SW 1271 (cell line): ENCODE measurements at places on chromosomes 3 and 15.
A peak's percentile ranks its signal among the peaks of the same experiment; 100 is the strongest.

DNA sequence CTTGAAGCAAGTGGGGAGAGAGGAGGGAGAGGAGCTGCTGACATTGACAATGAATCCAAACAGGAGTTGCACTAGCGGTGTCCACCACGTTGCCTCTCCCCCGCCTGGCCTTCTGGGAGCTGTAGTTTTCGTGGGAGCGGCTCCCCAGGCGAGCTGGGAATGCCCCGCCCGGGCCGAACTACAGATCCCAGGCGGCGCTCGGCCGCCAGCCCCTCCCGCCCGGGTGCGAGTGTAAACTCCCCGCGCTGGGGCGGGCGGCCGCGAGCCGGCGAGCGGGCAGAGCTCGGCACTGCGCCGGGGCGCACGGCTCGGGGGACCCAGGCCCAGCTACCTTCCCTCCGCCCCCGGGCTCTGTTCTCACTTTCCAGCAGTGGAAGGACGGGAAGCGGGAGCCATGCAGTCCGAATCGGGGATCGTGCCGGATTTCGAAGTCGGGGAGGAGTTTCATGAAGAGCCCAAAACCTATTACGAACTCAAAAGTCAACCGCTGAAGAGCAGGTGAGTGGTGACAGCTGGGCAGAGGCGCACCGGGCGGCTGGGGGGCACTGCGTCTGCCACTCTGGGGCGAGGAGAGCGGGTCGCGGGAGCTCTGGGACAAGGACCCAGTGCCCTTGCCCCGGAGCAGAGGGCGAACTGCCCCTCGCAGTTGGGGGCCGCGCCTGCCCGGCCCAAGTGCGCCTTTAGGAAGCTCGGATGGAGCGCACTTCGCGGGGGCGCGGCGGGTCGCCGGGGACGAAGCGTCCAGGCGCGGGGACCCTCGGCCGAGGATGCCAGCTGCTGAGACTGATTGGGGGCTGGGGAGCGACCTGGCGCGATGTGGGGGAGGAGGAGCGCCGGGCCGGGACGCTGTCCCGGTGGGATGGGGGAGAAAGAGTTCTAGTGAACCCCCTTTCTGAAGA is at the start of gene MITF:
Gene MITF, plus strand, starts transcription at position 261 of the 899 bp plus-strand sequence. Its CDS starts 134 bp downstream, at position 395.
- peak; percentile 80 for DNase-seq

- DNase-seq, result no peak
These were observed 167.0 kb downstream of the AKAP13 start for GRCh38 chr15:85547386-85547785.

- DNase-seq, result no peak
These were observed 111.3 kb downstream of the AKAP13 start for GRCh38 chr15:85491691-85492090.

- no peak for DNase-seq
These were observed 21.4 kb upstream of the SNX22 start for GRCh38 chr15:64130159-64130558.

DNA sequence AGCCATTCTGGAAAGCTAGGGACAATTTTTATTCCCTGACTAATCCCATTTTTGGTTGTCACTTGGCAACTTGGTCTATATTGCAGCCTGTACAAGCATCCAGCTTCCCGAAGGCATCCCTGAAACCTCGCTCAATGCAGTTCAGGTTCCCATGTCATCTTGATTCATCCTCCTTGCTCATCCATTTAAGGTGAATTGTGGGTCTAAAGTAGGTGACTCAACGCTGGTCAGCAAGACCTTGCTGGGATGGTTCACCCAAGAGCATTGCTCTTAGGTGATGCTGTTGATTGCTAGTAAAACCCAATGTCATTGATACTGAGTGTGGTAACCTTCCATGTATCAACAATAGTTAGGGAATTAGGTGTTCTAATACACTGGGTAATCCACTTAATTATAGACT is 13.1 kb upstream of the RAB8B start:
- DNase-seq, result no peak

DNA sequence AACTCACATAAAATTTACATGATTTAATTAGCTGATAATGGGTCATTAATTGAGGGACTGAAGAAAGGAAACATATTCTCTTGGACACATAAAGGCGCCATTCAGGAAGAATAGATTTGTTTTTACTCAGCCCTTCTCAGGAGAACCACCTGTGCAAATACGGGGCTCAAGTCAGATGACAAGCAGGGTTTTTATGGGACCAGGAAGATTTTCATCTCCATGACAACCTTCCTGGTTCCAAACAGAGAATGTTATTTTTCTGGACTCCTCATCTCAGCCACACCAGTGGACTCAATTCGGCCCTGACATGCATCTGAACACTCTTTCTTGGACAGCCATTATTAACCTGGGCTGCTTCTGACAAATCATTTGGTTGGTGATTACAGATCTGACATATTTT is 120.5 kb downstream of the PDZRN3 start:
- no peak for DNase-seq

DNA sequence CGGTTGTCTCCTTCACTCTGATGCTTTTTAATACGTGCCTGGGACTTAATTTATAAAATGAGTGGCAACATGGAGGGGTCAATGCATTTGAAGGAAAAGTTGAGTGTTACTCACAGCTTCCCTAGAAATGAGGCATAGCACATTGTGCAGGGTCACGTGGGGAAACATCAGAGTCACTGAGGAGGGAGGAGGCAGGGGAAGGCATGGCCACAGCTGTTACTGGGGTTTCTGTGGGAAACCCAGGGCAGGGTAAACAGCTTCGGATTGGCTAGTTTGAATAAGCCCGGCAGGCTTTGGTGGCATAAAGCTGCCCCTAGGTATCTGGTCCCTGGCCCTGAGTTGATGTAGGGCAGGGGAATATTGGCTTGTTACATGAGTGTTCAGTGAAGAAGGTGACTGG is 98.9 kb upstream of the ST8SIA2 start:
- no peak for DNase-seq

DNA sequence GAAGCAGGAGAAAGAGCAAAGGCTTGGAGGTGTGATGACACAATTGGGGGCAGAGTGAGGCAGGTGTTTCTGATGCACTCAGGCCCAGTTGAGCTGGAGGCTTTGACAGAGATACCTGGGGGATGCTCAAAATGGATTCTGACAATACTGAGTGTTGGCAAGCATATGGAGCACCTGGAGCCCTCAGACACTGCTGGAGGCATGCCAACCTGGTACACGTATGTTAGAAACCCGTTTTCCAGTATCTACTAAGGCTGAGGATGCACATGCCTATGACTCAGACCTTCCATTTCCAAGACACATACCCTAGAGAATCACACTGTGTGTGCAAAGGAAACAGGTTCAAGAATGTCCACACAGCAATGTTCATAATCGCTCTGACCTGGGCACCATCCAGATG is 58.7 kb downstream of the WNT7A start:
- DNase-seq, result no peak

- no peak for DNase-seq
These were observed 151.1 kb downstream of the ADAMTS17 start for GRCh38 chr15:100190675-100191074.

- no peak for DNase-seq
These were observed 400.7 kb downstream of the ROBO1 start for GRCh38 chr3:79367066-79367465.

GRCh38 chr3:155026999-155027591 is 53.0 kb upstream of the MME start:
- DNase-seq, result no peak

- no peak for DNase-seq
These were observed 31.6 kb downstream of the CDAN1 start for GRCh38 chr15:42705336-42705735.

- DNase-seq, result no peak
These were observed 962 bp downstream of the NMNAT3 start for GRCh38 chr3:139676632-139677387.

- no peak for DNase-seq
These were observed 213.1 kb upstream of the LRRFIP2 start for GRCh38 chr3:37387462-37387861.

GRCh38 chr3:53748512-53749271 is 97.5 kb downstream of the CHDH start:
- no peak for DNase-seq

DNA sequence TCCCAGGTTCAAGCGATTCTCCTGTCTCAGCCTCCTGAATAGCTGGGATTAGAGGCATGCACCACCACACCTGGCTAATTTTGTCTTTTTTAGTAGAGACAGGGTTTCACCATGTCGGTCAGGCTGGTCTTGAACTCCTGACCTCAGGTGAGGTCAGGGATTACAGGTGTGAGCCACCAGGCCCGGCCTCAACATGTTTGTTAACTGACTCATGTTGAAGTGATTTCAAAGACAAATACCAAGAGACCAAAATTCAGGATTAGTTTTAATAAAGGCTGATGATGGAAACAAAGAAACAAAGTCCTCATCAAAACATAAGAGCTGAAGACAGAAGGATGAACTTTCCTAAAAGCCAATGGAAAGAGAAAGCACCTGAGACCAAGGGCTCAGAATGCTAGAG is 36.5 kb downstream of the SLC12A6 start:
- no peak for DNase-seq

- no peak for DNase-seq
These were observed 17.1 kb downstream of the ISG20 start for GRCh38 chr15:88655800-88656488.

DNA sequence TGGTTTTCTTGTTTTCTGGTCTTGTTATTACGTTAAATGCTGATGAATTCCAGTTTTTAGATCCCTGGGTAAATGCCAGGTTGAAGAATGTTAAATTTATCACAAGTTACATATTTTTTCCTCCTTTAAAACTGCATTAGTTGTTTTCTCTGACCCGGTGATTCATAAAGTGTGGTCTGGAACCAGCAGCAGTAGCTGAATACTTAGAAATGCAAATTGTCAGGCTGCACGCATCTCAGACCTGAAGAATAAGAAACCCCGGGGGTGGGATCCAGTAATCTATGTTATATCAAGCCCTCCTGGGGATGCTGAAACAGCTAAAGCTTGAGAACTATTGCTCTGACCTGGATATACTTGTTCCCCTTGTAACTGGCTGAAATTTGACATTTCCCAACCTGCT is 69.1 kb downstream of the PEX5L start:
- DNase-seq, result no peak

- DNase-seq, result no peak
These were observed 298.4 kb downstream of the KCNH8 start for GRCh38 chr3:19446687-19447086.

DNA sequence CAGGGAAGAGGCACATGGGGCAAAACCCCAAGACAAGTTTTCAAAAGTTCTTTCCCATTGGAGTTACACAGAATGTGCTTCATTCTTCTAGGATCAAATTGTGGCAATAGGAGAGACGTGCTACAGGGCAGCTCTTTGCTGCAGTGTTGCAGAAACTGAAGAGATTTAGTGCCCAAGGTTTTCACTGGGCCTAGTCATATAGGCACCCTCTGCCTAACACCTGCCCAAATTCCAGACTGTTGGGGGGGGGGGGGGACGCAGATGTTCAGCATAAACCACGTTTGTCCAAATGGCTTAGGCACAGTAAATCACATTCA is 346.8 kb upstream of the ZNF717 start:
- DNase-seq, result no peak

GRCh38 chr3:195011231-195011834 is 259.6 kb downstream of the XXYLT1 start:
- DNase-seq, result no peak

DNA sequence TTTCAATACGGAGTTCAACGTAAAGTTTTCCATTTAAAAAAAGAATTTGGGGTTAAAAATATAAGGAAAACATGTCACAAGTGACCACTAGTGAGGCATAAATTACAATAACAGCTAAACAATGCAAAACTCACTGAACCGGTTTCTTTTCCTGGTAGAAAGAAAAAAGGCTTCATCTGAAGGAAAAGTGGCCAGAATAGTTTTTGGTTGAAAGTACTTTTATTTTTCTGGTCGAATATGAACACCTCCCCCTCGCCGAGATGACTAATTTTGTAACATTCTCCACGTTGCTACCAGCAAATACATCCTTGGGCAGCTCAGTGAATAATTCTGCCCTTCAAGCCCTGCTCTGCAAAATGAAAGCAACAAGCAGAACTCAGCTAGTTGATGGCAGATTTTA is 3.9 kb upstream of the SRGAP3 start:
- DNase-seq, result no peak

GRCh38 chr15:95622843-95623242 is 707.7 kb upstream of the NR2F2 start:
- DNase-seq, result no peak

DNA sequence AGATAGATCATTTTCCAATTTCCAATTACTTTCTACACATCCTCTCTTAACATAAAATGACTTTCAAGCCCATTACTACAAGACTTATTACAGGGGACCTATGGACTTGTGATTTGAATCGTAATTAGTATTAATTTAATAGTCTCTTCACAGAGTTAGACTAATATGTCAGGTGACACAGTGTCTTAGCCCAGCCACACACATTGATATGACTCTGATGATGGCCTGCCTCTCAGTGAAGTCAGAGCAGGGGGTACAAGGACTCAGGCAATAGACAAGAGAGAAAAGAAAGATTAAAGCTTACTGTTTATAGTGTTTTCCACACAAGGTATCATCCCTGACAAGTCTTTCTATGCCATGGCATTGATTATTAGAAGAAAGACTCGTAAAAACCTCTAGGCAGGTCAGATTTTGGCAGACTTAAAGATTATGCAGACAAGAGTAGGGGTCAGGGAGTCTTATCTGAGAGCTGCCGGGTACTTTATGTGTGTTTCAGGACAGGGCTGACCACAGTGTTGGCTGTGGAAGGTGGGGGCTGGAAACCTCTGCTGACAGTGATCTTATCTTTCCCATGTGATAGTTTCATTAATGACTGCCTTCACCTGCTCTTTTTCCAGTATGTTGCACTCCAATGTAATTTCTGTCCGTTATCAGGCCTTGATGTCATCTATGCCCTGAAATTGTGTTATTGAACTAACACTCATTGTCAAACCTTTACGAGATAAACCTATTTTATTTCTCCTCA is 50.1 kb downstream of the B3GALNT1 start:
- no peak for DNase-seq

DNA sequence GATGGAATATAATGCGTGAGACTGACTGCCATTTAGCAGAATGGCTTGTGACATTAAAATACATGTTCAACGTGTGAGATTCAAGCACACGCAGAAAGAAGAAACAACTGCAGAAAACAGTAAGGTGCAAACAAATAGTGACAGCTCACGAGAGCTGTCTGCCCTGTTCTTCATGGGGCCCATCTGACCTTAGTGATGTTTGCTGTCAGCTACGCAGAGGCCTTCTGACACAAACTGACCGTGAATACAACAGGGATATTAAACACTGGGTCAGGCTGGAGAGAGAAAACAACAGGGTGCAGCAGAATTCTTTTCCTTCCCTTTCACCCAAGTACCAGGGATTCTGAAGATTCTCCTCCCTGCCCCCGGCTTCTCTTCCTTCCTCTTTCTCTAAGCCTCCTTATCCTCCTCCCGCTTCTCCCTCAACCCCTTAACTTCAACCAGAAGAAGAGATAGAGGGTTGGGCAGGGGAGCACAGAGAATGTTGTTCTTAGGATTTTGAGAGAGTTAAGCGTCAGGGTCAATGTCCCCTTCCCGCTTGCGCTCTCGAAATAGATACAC is 2.1 kb downstream of the TNFAIP8L3 start:
- DNase-seq, result no peak

GRCh38 chr3:94307588-94307987 is 244.7 kb downstream of the NSUN3 start:
- no peak for DNase-seq

GRCh38 chr3:129702934-129703712 is 96.6 kb upstream of the PLXND1 start:
- DNase-seq, result no peak
